ENCODE measurements at places on chromosomes 13 and 19. TPM values are rescaled to one million over a fixed set of nuclear protein-coding genes. Genes with fewer than 3 reads are reported as not detected.
A peak's percentile ranks its signal among the peaks of the same experiment; 100 is the strongest.

URAD gene
- total RNA-seq, result not detected

- H3K36me3 ChIP-seq, result no peaks in the 10 kb centered on the region
- DNase-seq, result no peak
- H3K4me3 ChIP-seq, result no peak overlapping the region
- peaks cover 12% of the 10 kb centered on the region for H3K4me1 ChIP-seq
Measured at GRCh38 chr13:105333416-105333815, 1202.0 kb downstream of the EFNB2 start.

DNA sequence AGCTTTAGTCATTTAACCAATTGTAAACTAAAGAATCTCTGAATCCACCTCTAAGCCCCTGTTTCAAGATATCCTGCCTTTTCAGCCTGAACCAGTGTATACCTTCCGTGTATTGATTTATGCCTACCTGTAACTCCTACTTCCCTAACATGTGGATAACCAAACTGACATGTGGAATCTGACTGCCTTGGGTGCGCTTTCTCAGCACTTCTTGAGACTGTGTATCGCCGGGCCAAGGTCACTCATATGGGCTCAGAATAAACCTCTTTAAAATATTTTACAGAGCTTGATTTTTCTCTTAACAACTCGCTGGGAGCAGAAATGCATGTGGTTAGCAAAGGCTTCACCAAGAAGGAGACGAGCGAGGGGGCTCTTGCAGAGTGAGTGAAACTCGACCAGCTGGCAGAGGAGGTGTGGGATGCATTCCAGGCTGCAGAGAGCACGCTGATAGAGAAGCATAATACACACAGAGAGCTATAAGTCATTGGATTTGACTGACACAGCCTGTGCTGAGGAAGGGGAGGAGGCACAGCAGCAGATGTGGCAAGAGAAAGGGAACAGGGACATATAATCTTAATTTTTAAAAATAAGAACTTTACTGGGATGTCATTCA lies 268.2 kb upstream of the MAB21L1 start:
- H3K36me3 ChIP-seq, result no peaks in the 10 kb centered on the region
- peak; percentile 62 for DNase-seq
- H3K27ac ChIP-seq, result no peak overlapping the region

DNA sequence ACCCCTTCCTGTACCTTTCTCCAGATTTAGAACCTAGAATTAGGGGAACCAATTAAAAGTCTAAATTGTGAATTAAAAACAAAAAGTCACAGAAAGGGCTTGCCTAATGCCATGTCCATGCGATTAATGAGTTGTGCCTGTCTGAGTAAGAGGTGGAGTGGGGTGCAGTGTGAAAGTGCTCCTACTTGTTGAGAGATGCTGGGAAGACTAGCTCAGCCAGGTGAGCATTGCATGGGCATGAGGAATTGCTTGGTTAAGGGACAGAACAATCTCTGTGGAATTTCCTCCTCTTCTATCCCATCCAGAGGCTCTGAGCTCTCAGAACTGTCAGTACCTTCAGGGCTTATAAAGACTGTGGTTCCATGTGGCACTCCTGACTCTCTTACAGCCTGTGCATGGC lies 159.0 kb upstream of the UBL3 start:
- no peaks in the 10 kb centered on the region for H3K4me1 ChIP-seq
- no peaks in the 10 kb centered on the region for H3K27me3 ChIP-seq
- H3K4me3 ChIP-seq, result no peak overlapping the region
- no peak for DNase-seq
- H3K36me3 ChIP-seq, result no peaks in the 10 kb centered on the region
- H3K27ac ChIP-seq, result no peak overlapping the region

GYS1 gene
- 39.3 TPM for total RNA-seq

GRCh38 chr13:49494645-49495044 lies 1.1 kb upstream of the PHF11 start:
- H3K4me3 ChIP-seq, result peak overlapping the region; percentile 76
- no peak for DNase-seq
- no peaks in the 10 kb centered on the region for H3K27me3 ChIP-seq
- H3K36me3 ChIP-seq, result peaks cover 12% of the 10 kb centered on the region

DNA sequence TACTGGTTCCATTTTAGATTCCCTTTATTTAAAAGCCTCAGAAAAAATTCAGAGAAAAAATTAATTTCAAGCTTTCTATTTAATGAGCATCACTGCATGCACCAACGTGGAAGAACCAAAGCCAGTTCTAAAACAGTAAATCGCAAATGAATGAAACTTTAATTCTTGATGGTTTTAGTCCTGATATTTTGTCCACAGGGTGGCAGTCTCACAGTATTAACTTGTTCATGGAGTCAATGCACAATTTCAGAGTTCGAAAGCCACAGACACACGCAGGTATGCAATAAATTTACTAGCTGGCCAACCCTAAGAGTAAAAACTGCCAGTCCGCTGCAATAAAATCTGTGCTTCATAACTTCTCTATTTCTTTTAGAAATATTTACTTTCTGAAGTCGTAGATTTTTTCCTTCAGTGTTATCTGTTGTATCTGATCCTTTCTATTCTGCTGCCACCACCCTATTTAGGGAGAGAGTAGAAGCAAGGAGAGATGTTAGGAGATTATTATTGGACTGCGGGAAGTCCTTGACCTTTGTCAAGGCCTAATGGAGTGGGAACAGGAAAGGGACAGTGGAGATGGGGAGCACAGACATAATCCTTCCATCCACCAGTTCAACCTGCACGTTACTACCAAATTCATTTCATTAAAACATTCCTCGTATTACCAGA lies 7.0 kb upstream of the WBP4 start:
- DNase-seq, result no peak
- no peak overlapping the region for H3K27ac ChIP-seq
- H3K36me3 ChIP-seq, result no peaks in the 10 kb centered on the region
- H3K4me3 ChIP-seq, result no peak overlapping the region
- H3K4me1 ChIP-seq, result peaks cover 92% of the 10 kb centered on the region

ELSPBP1 gene
- not detected for total RNA-seq

- H3K4me3 ChIP-seq, result no peak overlapping the region
- H3K27me3 ChIP-seq, result no peaks in the 10 kb centered on the region
- DNase-seq, result no peak
- no peaks in the 10 kb centered on the region for H3K4me1 ChIP-seq
Measured at GRCh38 chr19:45754323-45754722, 14.7 kb downstream of the SIX5 start.

SLC7A1 gene
- 15.0 TPM for total RNA-seq

VSIG10L gene
- 2.5 TPM for total RNA-seq

ZNF560 gene
- total RNA-seq, result not detected

DNA sequence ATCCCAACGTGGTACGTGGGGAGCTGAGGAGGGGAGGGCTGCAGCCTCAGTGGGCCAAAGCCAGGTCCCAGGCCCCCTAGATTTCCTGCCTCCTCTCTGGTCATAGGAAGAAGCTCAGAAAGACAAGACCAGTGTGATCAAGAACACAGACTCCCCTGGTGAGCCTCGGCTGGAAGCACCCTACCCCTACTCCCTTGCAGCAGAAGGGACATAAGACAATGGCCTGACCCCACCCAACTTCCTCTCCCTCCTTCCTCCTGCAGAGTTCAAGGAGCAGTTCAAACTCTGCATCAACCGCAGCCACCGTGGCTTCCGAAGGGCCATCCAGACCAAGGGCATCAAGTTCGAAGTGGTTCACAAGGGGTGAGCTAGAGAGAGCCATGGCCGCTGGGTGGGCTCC lies 11.5 kb downstream of the PODNL1 start:
- H3K27ac ChIP-seq, result no peak overlapping the region
- H3K4me3 ChIP-seq, result no peak overlapping the region

NBEA gene
- 21.0 TPM for total RNA-seq

DNA sequence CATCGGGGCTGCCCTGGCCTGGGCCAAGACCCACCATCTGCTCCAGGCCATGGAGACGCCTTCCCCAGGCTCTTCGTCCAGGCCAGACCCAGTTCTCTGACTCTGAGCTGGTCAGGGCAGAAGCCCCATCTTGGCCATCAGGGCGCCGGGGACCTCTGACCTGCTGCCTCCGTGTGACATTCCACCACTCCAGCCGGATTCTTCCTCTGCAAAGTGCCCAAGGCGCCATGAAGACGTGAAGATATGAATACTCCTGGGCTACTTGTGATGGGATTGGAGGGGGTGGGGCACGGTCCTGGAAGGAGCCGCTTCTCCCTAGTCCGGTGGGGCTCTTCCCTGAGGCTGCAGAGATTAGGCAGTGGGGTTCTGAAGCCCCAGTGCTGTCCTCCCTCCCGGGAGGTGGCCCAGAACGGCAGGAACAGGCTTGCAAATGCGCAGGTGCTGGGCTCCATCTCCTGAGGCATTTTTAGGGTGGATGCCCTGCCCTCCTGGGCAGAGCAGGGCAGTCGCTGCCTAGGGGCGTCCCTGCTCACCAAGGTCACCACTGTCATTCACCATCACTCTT lies 26.0 kb upstream of the SLC7A10 start:
- no peak overlapping the region for H3K4me3 ChIP-seq
- H3K27me3 ChIP-seq, result no peaks in the 10 kb centered on the region
- no peak for DNase-seq
- H3K4me1 ChIP-seq, result no peaks in the 10 kb centered on the region

- H3K4me1 ChIP-seq, result peaks cover 13% of the 10 kb centered on the region
- H3K27ac ChIP-seq, result no peak overlapping the region
- DNase-seq, result no peak
- H3K4me3 ChIP-seq, result no peak overlapping the region
Measured at GRCh38 chr13:20882206-20882605, 20.3 kb downstream of the XPO4 start.

DNA sequence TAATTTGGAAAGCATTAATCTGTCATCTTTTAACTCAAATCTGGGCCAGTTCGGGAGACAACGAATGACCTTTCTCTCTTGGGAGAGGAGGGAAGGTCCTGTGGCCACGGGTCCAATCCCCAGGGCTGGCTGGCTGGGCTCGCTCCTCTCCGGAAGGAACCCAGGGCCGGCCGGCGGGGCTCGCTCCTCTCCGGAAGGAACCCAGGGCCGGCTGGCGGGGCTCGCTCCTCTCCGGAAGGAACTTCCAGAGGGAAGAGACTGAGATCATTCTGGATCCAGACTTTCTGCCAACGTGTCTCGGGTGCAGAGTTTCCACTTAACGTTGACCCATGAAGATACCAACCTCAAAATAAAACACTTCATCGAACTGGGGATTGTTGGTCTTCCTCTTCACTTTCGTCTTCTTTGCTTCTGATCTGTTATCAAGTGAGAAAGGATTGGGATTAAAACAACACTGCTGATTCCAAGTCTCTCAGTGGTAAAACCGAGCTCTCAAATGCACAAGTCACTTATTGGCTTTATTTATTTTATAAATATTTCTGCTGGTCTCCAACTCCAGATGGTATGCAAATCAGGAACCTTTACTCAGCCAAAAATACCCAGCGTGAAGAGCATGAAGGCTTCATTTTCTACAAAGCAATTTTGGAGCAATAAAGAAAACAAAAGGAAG lies 53.3 kb upstream of the C13orf46 start:
- no peaks in the 10 kb centered on the region for H3K36me3 ChIP-seq
- peak overlapping the region; percentile 75 for H3K27ac ChIP-seq
- no peaks in the 10 kb centered on the region for H3K27me3 ChIP-seq
- DNase-seq, result no peak

- H3K4me1 ChIP-seq, result peaks cover 14% of the 10 kb centered on the region
- DNase-seq, result peak; percentile 100
- H3K36me3 ChIP-seq, result peaks cover 4% of the 10 kb centered on the region
- peak overlapping the region; percentile 95 for H3K27ac ChIP-seq
Measured at GRCh38 chr13:100674872-100675660, 471 bp upstream of the TMTC4 start.

DNA sequence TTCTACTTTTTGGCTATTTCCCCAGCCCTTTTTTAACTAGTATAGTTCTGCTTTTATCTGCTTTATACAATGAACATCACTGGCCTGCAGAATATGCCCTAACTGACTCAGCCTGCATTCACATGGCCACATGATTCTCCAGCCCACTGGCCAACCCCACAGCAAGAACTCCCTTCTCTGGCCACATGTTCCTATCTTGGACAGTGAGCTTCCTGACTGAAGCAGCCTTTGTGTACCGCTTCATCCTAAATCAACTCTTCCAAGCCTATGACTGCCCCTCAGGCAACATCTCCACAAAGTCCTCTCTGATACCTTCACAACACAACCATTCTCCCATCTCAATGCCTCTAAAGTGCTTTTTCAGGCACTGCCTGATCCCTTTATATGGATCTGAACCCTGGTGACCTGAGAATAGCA lies 214.1 kb downstream of the COL4A1 start:
- no peak overlapping the region for H3K4me3 ChIP-seq
- peaks cover 40% of the 10 kb centered on the region for H3K4me1 ChIP-seq
- no peak for DNase-seq
- no peaks in the 10 kb centered on the region for H3K36me3 ChIP-seq

LRRC25 gene
- 5.8 TPM for total RNA-seq

GRCh38 chr19:50796128-50796633 lies 6.0 kb downstream of the ACP4 start:
- no peak for DNase-seq
- H3K4me3 ChIP-seq, result no peak overlapping the region
- peaks cover 14% of the 10 kb centered on the region for H3K36me3 ChIP-seq
- H3K4me1 ChIP-seq, result no peaks in the 10 kb centered on the region
- H3K27me3 ChIP-seq, result no peaks in the 10 kb centered on the region
- H3K27ac ChIP-seq, result no peak overlapping the region

DNA sequence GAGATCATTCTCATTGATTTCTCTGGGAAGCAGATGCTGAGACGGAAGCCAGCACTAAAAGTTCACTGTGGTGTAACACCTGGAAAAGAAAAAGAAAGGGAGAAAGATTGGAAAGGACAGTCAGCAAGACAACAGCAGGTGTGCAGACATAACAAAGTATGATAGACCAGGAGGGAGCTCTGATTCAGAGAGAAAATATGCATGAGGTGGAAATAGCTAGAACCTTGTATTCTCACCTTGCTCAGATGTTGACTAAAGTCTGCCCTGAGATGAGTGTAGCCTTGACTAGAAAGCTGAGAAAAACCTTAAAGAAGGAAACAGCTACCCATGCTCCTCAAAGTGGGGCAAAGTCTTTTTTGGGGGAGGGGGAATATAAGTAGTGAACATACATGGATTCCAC lies 1711.8 kb downstream of the EFNB2 start:
- no peak overlapping the region for H3K4me3 ChIP-seq
- no peak for DNase-seq
- H3K27ac ChIP-seq, result no peak overlapping the region
- no peaks in the 10 kb centered on the region for H3K27me3 ChIP-seq
- no peaks in the 10 kb centered on the region for H3K4me1 ChIP-seq
- no peaks in the 10 kb centered on the region for H3K36me3 ChIP-seq

GRCh38 chr13:65378943-65379519 lies 1851.1 kb downstream of the PCDH9 start:
- H3K27me3 ChIP-seq, result no peaks in the 10 kb centered on the region
- H3K4me3 ChIP-seq, result no peak overlapping the region
- no peaks in the 10 kb centered on the region for H3K36me3 ChIP-seq
- DNase-seq, result no peak
- H3K4me1 ChIP-seq, result no peaks in the 10 kb centered on the region

- no peak overlapping the region for H3K27ac ChIP-seq
- no peak for DNase-seq
- H3K4me1 ChIP-seq, result peaks cover 38% of the 10 kb centered on the region
- no peaks in the 10 kb centered on the region for H3K27me3 ChIP-seq
- no peaks in the 10 kb centered on the region for H3K36me3 ChIP-seq
- H3K4me3 ChIP-seq, result no peak overlapping the region
Measured at GRCh38 chr13:98994080-98994479, 16.2 kb upstream of the DOCK9 start.

Data from esophagus muscularis mucosa (tissue), 4 donors.